ENCODE measurements at places on chromosomes 6 and 20.

GRCh38 chr6:24327756-24328155, 30.1 kb downstream of the DCDC2 start:
- DNase-seq = no peak

DNA sequence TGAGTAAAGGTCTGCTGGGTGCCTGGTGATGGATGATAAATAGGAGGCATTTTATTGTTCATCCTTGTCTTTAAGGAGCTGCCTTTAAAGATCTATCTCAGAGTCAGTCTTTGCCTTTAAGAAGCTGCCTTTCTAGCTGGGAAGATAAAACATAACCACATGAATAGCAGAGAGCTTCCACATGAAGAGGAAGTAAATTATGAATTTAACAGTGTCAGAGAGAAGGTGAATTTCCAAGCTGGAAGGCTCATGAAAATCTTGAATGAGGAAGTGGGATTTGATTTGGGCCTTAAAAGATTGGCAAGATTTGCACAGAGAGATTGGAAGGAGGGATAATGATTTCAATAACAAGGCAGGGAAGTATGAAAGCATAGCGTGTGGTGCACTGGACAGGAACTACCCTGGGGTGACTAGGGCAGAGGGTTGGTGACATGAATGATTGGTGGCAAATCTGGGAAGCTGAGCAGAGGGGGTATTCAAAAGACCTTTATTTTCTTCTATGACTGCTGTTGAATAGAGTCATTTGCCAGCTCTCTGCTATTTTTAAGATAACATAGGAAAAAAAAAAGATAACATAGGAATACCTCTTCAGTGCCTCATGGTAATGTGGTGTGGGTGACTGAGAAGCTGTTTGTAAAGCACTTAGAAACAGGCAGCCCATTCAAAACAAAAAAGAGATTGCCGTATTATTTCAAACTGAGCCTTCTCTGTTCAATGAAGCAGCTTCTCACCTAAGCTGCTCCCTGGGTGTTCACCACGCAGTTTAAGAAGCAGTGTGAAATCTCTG, 591.6 kb downstream of the PKHD1 start:
- no peak for DNase-seq

- no peak for DNase-seq
Measured at GRCh38 chr6:36290668-36291620, 21.1 kb downstream of the PNPLA1 start.

- no peak for DNase-seq
Measured at GRCh38 chr6:11427723-11428245, 109.8 kb upstream of the TMEM170B start.

DNA sequence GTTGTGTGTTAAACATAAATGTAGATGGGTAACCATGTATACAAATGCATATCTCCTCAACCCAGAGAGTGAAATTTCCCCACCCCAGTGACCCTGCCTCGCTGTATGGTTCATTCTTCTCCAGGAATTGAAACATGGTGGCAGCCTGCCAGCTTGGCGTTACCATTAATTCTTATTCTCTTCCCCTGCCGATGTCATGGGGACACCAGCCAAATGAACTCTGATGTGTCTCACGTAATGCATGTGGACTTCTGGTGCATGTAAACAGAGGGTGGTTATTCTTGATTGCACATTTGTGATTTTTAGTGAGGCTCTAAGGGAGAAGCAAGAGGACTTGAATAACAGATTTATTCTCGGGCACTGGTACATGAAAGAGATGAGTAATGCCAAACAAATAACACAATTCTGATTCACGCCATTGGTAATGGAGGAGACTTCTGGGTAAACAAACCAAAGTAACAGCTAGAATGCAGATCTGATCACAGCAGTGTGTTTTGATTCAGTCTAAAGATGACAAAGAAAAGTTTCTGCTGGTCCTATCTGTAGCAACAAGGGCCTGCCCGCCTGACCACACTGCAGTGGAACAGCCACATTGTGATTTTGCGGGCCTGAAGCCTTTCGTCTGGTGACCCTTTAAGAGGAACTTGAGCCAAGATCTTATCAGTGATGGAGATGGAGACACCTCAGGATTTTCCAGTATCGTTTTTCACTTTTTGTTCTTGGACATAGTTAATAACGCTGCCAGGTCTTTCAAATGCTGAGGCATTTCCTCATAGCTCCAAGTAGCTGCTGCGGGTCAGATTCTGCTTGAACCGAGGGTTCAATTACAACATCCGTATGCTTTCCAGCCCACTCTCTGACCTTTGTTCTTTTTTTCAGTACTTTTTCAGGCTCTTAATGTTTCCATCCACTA, 171.8 kb upstream of the AKAP12 start:
- no peak for DNase-seq

- DNase-seq = no peak
Measured at GRCh38 chr20:49215232-49215631, 4.0 kb upstream of the DDX27 start.

DNA sequence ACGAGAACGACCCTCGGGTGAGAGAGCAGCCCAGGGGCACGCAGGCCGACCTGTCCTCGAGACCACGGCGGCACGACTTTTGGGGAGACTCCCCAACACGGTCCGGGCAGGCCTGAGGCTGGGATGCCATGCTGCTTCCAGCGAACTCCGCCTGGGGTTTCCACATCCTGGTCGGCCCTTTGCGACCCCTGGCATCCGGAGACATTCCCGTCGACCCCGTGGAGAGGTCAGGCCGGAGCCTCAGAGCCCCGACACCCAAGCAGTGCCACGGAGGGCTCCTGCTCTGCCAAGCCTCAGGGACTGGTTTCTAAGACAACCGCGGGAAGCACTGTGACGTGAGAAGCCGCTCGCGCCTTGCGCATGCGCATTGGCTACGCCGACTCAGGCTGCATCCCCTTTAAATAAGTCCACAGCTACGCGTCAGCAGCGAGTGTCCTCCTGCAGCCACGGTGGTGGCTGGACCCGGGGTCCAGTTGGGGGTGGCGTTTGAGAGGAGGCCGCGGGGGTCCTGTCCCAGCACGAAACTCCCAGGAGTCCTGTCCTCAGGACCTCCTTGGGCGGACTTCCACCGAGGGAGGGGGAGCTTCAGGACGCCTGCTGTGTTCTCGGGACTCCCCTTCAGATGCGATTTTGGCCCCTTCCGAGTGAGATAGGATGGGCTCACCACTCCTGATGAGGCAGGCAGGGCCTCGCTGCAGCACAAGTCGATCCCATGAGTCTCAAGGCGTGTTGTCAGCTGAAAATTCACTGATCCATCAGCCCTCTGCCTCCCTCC, 1089.3 kb upstream of the DEFB115 start:
- DNase-seq = no peak

DNA sequence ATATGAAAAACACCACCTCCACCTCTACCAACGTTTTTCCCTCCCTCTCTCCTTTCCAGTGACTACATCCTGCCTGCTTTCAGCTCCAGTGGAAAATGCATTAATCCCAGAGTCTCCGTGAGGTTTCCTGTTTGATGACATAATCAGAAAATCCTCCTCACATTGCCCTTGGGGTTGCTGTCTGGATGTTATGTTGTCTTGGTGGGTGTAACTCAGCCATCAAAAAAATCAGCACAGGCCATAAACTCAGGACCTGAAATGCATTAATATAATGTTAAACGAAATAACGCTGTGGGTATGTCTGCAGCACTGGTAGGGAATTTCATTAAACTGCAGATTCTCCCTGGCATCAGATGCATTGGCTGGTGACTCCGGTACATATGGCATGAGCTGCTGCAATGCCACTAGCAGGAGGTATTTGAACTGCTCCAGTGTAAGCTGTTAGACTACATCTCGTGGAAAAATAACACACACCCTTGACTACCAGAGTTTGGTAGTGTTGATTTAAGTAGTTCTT, 297.8 kb downstream of the PRL start:
- peak; percentile 91 for DNase-seq
